ENCODE measurements at places on chromosomes 12 and 14.

DNA sequence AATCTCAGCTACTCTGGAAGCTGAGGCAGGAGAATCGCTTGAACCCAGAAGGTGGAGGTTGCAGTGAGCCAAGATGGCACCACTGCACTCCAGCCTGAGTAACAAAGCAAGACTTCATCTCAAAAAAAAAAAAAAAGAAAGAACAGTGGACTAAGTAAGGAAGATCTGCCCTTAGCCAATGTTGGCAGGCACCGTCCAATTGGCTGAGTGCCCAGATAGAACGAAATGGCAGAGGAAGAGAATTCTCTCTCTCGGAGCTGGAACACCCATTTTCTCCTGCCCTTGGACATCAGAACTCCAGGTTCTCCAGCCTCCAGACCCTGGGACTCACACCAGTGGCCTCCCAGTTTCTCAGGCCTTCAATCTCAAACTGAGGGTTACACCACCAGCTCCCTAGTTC is 49.9 kb downstream of the ESR2 start:
- DNase-seq: no peak

GRCh38 chr12:94841904-94842610 is 161.4 kb downstream of the NDUFA12 start:
- DNase-seq: no peak

GRCh38 chr12:124774054-124774461 is 89.6 kb downstream of the SCARB1 start:
- no peak for DNase-seq

DNA sequence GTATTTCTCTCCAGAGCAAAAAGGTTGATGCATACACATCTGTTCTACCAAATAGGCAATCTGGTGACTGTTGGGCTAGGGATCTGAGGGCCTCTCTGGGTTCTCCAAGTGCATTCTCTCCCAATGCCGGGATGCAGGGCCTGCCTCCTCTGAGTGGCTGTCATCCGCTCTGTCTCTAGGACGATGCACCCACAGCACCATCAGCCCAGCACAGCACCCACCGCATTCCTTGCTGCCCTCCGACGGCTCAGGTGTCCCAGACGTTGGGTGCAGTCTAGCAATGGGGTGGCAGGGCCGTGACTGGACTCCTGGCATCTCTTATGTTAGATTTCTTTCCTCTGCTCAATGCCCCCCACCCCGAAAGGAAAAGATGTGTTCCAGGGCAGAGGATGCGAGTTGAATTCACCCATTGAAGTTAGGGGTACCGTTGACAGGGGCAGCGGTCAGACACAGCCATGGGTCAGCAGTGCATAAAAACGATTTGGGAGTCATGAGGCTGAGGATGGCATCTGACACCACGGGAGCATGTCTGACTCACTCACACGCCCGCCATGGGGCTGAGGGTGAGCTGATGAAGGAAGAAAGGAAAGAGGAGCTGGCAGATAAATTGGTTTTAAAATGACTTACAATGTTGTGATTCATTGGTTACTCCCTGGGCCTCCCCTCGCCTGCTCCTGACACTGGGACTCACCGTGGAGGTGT is 93.2 kb upstream of the C14orf180 start:
- no peak for DNase-seq

GRCh38 chr14:88289996-88290395 is 33.1 kb downstream of the KCNK10 start:
- no peak for DNase-seq

- no peak for DNase-seq
Measured at GRCh38 chr12:131101006-131101405, 147.3 kb downstream of the ADGRD1 start.

- DNase-seq: no peak
Measured at GRCh38 chr14:73272393-73272792, 35.1 kb downstream of the PAPLN start.

- DNase-seq: peak; percentile 62
Measured at GRCh38 chr12:83823386-83824045, 1089.1 kb downstream of the SLC6A15 start.

DNA sequence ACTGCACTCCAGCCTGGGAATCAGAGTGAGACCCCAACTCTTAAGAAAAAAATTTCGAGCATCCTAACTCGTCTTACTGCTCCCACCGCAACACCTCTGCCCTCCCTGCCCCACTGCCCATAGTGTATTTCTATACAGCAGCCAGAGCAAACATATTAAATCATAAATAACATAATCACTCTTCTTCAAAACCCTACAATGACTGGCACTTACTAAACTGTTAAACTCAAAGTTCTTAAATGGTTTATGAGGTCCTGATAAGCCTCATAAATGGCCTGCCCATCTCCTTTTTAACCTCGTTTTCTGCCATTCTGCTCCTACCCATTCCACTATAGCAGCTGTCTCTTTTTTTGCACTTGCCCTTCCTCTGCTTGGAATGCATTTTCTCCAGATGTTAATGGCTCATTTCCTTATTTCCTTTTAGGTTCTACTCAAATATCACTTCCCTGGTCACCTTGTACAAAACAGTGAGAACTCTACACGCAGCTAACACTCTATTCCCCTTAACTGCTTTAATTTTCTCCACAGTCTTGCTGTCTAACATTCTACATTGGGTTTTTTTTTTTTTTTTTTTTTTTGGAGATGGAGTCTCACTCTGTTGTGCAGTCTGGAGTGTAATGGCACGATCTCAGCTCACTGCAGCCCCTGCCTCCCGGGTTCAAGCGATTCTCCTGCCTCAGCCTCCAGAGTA is 45.2 kb downstream of the CDK17 start:
- no peak for DNase-seq

DNA sequence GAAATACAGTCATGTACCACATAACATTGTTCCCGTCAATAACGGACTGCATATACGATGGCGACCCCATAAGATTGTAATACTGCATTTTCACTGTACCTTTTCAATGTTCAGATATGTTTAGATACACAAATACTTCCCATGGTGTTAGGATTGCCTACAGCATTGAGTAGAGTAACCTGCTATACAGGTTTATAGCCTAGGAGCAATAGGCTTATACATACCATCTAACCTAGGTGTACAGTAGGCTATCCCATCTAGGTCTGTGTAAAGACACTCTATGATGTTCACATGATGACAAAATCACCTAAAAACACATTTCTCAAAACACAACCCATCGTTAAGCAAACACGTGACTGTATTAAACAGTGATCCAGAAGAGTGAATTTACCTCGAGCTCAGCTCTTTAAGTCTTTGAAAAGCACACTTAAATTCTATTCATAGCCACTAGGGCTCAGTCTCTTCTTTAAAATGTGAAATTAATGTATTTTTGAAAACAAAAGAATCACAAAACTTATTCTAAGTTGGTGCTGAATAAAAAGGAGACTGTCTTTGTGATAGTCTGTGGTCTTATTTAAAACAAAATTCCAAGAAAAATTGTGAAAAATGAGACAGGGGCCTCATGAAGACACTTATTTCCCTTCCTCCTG is 239.1 kb upstream of the ARID2 start:
- DNase-seq: no peak

- no peak for DNase-seq
Measured at GRCh38 chr14:69542311-69542710, 32.4 kb downstream of the CCDC177 start.

GRCh38 chr14:36524874-36525745 is 5.1 kb upstream of the NKX2-1 start:
- peak; percentile 14 for DNase-seq

GRCh38 chr12:122327494-122328385 is 61.4 kb upstream of the VPS33A start:
- no peak for DNase-seq

GRCh38 chr12:122975790-122976647 is 975 bp downstream of the OGFOD2 start:
- DNase-seq: no peak

- DNase-seq: peak; percentile 88
Measured at GRCh38 chr12:58425481-58426392, 484.4 kb downstream of the ATP23 start.

DNA sequence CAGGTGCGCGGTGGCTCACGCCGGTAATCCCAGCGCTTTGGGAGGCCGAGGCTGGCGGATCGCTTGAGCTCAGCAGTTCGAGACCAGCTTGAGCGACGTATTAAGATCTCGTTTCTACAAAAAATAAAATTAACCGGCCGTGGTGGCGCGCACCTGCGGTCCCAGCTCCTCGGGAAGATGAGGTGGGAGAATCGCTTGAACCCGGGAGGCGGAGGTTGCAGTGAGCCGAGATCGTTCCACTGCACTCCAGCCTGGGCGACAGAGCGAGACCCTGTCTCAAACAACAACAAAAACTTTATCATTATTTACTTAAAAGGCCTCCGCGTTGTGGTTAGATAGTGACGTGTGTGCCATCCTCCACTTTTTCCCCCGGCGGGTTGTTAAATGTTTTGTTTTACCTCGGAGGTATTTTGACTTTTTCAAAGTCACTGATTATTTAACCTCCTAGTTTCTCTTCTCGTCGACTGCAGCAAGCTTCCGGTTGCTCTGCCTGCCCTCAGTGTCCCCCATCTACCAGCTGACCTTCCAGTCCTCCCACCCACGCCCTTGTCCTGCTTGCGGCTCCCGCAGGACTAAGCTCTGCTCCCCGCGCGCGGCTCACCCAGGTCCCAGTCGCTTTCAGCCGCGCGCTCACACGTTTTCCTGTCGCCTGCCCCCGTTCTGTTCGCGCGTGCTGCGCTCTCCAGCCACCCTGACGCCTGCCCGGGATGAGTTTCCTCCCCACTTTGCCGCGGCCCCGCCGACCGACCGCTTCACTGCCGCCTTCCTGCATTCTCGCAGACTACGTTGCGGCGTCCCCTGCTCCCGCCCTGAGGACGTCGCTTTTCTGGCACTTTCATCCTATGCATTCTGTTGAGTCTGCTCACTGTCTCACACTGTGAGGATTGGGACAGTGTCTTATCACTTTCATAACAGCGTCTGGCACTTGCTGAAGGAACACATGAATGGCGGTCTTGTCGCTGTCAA is 1.2 kb upstream of the SCAF11 start:
- peak; percentile 78 for DNase-seq

GRCh38 chr12:76341436-76342030 is 6.7 kb downstream of the BBS10 start:
- no peak for DNase-seq

- DNase-seq: no peak
Measured at GRCh38 chr14:75262641-75263040, 16.0 kb upstream of the FOS start.

- no peak for DNase-seq
Measured at GRCh38 chr14:104685216-104685997, 4.0 kb upstream of the INF2 start.

DNA sequence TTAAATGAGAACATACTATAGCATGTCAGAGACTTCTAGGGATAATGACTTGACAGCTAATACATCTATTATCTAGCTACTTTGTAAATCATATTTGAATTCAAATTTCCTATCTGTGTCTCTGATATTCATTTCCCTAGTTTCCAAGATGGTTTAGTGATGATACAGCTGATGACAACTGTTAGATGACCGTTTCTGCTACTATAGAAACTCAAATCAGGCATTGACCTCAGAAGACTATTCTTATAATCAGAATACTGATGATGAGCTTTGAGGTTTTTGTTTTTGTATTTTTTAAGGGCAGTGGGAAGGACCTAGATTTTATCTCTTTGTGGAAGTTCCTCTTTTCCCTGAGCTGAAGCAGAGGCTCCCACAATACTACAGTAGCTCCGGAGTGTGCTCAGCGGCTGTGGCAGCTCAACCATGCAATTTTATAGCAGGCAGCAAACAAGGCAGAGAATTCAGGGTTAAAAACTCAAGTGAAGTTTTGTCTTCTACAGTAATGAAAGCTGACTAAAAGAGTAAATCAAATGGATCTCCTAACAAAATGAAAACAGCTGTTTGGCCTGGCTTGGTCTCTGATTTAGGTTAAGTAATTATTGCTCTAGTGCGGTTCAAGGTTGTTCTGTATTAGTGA is 145.1 kb downstream of the SLC25A21 start:
- DNase-seq: no peak

GRCh38 chr12:46788072-46788887 is 37.5 kb downstream of the SLC38A4 start:
- DNase-seq: no peak

DNA sequence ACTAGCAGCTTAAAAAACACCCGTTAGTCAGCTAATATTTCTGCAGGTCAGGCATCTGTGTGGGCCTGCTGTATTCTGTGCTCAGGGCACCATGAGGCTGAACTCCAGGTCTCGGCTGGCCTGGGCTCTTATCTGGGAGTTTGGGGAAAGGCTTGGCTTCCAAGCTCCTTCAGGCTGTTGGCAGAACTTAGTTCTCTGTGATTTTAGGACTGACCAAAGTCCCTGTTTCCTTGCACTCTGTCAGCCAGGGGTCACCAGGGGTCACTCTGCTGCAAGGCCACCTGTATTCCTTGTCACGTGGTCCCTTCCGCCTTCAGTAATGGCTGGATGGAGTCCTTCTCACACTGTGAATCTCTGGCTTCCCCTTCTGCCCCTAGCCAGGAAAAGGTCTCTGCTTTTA is 586.4 kb downstream of the AACS start:
- DNase-seq: no peak

DNA sequence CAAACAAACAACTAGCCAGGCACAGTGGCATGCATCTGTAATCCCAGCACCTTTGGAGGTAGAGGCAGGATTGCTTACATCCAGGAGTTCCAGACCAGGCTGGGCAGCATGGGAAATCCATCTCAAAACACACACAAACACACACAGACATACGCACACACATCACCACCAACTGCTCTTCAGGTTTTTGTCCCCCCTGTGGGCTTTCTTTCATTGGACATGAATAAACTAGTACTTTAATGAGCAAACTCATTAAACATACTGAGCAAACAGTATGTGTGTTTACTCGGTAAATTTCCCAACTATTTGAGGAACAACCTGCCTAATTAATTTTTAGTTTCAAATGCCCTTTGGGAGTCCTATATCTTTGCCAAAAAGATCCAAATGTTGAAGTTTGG is 10.1 kb upstream of the RASSF3 start:
- DNase-seq: no peak

DNA sequence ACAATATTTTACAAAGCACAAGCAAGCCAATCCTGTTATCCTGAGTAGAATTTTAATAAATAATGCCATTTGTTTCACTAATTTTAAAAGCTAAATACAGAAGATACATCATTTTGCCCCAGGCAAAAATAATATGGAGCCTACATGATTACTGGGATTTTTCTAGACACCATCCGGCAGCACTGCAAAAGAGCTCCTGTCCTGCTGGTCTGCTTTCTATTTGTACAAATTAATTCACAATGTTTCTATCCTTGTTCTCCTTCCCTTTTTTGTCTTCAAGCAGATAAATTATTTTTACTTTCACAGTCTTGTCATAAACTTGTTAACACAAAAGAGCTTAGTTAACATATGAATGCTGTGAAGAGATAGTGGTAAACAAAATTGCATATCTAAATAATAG is 4.6 kb downstream of the SIX1 start:
- DNase-seq: no peak

- DNase-seq: no peak
Measured at GRCh38 chr12:94798113-94798512, 147.8 kb upstream of the TMCC3 start.

GRCh38 chr14:55899531-55899930 is 218.7 kb upstream of the PELI2 start:
- no peak for DNase-seq

DNA sequence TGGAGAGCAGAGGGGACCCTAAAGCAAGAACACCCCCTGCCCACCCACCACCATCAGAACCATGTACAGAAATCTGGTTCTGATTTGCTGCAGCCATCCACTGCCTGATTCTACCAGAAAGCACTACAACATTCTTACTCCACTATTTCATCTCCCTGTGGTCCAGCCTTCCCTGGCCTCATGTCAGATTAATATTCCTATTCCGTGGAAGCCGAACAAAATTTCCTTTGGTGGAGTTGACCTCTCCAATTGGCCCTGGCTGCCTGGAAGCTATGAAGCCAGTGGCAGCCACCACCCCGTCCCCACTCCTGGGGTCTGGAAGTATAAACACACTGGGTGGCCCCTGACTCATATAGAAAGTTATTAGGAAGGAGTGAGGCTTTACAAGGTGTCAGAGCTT is 60.2 kb downstream of the ANO2 start:
- DNase-seq: no peak
